ENCODE measurements at places on chromosomes 5 and 9.
A peak's percentile ranks its signal among the peaks of the same experiment; 100 is the strongest.

DNA sequence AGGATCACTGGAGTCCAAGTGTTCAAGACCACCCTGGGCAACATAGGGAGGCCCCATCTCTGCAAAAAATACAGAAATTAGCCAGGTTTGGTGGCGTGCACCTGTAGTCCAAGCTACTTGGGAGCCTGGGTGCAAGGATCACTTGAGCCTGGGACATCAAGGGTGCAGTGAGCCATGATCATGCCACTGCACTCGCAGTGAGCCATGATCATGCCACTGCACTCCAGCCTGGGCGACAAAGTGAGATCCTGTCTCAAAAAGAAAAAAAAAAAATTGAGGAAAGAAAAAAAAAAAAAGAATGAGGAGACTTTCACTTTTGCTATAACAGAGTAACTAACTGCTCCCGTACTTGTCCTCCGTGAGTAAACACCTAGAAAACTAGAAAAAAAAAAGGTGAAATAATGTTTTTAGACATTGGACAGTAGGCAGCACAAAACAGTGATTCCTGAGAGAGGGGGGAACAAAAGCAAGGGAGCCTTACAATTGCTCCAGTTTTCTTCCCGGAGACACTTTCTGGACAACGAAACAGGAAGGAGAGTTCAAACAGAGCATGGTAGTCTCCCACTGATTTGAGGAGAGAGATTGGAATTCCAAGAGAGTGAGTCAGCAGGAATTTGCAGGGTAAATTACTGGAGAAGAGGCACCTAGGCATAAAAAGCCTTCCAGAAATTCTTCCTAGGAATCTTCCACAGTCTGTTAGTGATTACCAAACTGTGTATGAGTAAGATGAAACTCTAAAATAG, 6.9 kb upstream of the ZBTB5 start:
- no peak for DNase-seq

- no peak for DNase-seq
These were observed 141.6 kb downstream of the NR3C1 start for GRCh38 chr5:143261748-143262392.

- no peak for DNase-seq
These were observed 88.8 kb downstream of the ANXA2R start for GRCh38 chr5:42951293-42951840.

DNA sequence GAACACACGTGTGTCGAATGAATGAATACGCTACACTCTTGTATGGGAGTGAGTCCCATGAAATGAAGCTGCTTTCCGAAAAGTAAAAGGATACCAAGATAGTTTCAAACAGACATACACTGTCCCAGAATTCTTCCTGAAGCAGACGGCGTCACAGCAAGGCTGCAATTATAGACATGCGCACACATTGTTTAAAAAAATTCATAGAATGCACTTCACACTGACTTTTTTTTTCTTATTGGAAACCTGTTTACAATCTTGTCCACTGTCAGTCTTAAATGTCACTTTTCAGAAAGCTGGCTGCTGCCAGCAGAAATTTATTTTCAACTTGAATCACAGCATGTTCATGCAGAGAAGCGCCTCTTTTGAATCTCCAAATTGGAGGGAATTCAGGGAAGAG, 124.8 kb downstream of the CRB2 start:
- no peak for DNase-seq

DNA sequence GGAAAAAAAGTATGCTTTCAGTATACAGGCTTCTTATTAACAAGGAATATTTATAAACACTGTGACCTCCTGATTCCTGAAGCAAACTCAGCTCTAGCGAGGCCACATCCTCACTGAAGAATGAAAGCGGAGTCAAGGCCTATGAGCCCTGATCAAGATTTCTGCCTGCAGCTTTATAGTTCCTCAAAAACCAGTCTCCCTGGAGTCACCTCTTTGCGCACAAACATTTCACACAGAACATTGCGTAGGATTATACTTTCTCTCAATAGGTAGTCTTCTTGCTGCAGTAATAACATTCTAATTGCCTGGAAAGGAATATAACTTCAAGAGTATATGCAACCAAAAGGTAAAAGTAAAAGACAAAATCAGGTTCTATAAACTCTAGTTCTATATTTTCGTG, 62.9 kb downstream of the SLC24A2 start:
- no peak for DNase-seq

DNA sequence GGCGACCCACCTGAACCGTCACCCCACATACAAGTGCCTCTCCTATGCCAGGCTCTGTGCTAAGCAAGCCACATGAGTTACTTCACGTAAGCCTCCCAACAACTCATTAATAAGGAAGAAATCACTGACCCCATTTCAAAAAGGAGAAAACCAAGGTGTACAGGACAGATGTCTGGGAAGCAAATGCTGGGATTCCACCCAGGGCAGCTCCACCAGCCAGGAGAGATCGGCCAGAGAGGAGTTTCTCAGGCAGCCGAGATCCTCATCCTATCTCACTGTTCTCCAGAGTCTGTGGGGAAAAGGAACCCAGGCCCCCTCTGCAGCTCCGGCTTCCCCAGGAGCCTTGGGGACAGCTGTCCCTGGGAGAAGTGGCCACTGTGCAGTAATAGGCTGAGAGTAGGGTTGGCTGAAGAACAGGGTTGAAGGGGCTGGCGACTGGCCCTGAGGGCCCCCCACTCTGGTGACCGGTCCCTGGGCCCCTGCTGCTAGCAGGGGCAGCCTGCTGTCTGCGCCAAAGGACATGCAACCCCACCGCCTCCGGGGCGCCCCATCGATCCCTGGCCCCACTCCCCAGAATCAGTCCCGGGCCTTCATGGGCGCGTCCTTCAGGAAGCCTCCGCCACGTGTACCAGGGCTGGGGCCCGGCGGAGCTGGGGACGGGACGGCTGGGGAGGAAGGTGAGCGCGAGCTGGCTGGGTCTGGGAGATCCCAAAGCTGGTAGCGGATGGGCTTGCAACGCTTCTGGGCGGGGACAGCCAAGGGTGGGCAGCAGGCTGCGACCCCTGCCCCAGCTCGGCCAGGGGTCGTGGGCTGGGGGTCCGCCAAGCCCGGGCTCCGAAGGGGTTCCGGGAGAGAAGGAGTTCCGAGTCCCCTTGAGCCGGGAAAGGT, 44.1 kb upstream of the STXBP1 start:
- no peak for DNase-seq

DNA sequence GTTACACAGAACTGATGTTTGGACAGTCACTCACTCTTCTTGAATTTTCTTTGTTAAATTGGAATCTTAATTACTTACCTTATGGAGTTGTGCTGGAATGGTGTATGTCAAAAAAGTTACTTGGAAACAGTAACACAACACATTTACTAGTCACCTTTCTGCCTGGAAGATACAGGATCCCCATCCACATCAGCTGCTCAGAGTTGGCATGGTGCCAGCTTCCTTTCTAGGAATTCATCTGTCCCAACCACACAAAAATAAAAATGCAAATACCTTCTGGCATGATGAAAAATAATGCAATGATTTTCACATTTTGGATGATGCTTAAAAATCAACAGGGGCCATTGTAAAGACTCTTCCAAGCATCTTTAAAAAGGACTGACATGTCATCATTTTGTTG, 341.5 kb downstream of the TMEM38B start:
- no peak for DNase-seq

- no peak for DNase-seq
These were observed 10.1 kb upstream of the IRX4 start for GRCh38 chr5:1892685-1893445.

DNA sequence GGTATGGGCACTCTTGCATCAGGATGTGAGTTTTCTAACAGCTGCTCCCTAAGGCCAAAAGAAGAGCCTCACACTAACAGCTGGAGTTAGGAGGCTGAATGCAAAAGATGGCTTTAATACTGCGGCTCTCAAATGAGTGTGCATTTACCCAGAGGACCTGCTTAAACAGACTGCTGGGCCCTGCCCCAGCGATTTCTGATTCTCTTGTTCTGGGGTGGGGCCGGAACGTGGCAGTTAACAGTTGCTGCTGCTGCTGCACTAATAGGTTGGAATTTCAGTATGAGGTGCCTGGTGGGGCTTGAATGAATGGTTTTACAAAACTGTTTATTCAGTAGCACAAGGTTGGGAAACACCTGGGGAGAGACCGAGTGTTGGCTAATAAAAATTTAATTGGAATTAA, 26.1 kb downstream of the HMGCR start:
- DNase-seq: no peak

DNA sequence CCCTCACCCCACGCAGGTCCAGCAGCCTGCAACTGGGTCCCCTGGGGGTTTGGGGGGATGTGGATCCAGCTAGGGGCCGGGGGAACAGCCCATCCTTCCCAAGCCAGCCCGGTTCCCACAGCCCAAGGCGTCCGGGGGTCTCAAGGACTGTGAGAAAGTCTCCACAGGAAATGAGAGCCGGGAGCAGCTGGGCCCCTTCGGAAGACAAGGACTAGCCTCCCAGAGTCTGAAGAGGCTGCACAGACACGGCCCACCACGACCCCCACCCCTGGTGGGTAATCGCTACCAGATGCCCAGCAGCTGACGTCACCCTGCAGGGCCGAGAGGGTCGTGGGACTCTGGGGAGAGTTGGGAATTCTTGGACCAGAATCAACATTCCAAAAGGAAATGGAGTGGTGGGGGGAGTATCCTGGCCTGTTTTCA, 10.5 kb downstream of the SH2D3C start:
- no peak for DNase-seq

GRCh38 chr5:143350751-143351602, 52.5 kb downstream of the NR3C1 start:
- no peak for DNase-seq

DNA sequence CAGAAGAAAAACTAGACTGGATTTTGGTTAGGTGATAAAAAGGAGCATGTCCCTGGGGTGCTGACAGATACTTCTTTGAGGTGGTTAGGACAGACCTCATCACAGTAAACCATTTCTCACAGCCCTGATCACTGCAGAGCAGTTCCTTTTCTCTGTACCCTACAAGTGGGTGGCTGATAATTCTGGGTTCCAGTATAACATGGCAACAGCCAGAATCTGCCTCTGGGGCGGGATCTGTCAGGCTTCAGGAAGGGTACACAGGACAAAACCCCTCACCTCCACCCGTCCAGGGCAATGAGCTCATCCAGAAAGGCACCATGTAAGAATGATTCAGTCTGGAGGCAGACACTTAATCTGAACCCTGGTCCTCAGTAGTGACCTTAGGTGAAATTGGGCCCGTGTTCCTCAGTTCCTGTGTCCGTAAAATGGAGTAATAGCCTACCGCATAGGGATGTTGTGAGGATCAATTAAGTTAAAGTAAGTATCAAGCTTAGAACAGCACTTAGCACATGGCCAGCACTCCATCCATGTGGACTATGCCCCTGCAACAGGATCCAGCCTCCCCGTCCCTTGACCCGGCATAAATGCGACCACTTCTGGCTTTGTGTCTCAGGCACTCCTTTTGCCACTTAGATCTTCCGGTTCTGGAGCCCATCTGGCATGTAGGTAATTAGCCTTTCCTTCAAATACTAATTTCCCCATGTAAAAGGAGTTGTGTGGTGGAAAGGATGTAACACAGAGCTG, 129.2 kb downstream of the LHFPL2 start:
- no peak for DNase-seq

GRCh38 chr9:37923118-37923795, 19.3 kb upstream of the SLC25A51 start:
- no peak for DNase-seq

GRCh38 chr5:170216257-170216864, 16.4 kb upstream of the C5orf58 start:
- peak; percentile 1 for DNase-seq

GRCh38 chr9:73294336-73294735, 142.7 kb downstream of the ANXA1 start:
- DNase-seq: no peak

GRCh38 chr5:19547640-19548039, 440.4 kb downstream of the CDH18 start:
- DNase-seq: no peak

GRCh38 chr5:126031989-126032716, 391.1 kb upstream of the GRAMD2B start:
- DNase-seq: peak; percentile 6

DNA sequence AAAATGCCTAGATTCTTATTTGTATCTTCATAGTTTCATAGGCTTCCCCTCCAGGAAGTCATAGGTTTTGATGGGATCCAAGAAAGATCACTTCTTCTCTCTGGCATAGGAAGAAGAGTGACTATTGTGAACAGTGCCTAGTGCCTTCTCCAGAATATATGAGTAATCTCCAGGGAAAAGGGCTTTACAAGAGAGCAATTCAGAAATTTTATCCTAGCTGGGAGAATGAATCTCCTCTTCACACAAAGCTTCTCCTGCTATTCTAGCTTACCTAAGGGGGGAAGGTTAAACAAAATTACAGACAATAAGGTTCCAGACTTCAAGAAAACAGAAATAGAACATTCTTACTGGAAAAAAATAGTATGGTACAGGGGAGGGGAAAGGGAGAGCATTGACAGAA, 1193.3 kb upstream of the CDH6 start:
- no peak for DNase-seq

- no peak for DNase-seq
These were observed 183.8 kb downstream of the NR3C1 start for GRCh38 chr5:143219696-143220095.

- no peak for DNase-seq
These were observed 76.6 kb upstream of the NTRK2 start for GRCh38 chr9:84592918-84593317.

- no peak for DNase-seq
These were observed 202.5 kb upstream of the ADRA1B start for GRCh38 chr5:159713773-159714172.

- DNase-seq: peak; percentile 47
These were observed 75.5 kb downstream of the UNC13B start for GRCh38 chr9:35237311-35237710.

- DNase-seq: no peak
These were observed 19.2 kb upstream of the TCF7 start for GRCh38 chr5:134095293-134095692.

DNA sequence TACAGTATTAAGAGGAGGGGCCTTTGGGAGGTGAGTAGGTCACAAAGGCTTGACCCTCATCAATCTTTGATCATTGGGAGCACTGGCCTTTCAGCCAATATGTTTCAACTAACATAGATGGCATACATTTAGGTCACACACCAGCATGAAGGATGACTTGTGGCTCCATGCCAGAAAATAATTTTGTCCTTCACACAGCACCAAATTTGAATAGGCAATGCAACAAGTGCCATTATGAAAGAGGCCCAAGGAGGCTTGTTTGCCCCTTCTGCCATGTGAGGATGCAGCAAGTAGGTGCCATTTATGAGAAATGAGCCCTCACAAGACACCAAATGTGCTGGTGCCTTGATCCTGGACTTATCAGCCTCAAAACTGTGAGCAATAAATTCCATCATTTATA, 81.1 kb downstream of the JAKMIP2 start:
- DNase-seq: no peak

- DNase-seq: no peak
These were observed 219.4 kb downstream of the NMUR2 start for GRCh38 chr5:152185547-152186245.

GRCh38 chr5:6805841-6806240, 92.6 kb downstream of the TENT4A start:
- DNase-seq: no peak

DNA sequence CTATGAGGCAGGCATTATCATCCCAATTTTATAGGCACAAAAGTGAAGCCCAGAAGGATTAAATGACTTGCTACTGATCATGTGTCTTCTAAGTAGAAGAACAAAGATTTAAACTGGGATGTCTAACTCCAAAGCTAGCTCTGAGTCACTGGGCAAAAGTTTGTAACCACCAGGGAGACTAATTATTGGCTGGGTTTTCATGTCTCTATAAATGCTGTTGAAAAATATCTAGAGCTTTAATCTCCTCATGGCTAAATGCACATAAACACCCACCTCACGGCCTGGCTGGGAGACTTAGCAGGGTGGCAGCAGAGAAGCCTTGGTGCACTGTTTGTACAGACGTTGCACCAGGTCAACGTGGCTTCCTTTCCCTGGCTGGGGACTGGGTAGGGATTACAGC, 144.6 kb downstream of the MELK start:
- no peak for DNase-seq

Measured in NCI-H510A (cell line).